CD8-positive, alpha-beta T cell (primary cell): ENCODE measurements at places on chromosomes 11 and 22.

DNA sequence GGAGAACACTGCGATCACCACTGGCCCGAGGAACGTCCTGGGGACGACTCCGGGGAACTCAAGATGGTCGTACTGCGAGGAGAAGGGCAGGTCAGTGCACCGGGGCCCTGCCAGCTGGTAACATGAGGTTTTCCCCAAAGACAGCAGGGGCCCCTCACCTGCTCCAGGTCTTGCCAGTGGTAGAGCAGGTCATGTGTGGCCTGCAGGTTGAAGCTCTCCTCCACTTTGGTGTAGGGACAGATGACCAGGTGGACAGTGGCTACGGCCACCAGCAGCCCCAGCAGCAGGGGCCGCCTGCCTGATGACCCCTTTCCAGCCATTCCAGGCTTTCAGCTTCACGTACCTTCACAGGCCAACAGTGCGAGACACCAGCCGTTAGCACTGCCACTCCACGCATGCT is 4.8 kb downstream of the ALG12 start:
- DNase-seq: no peak

- DNase-seq: no peak
Measured at GRCh38 chr11:124736736-124737135, 3.0 kb upstream of the NRGN start.

DNA sequence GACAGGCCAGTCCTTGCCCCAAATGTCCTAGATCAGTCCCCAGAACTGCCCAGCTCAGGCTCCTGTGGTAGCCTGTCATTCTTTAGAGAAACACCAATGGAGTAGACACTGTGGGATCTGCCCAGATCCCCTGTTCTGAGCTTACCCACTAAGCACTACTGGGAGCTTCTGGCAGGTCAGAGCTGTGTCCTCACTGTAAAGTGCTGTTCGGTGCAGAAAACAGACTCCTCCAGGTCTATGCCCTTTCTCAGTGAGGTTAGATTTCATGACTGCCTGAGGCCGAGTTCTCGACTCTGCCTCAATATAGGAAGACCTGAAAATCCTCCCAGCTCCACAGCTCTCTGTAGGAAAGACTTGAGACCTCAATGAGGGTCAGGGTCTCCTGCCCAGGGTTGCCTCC is 67.5 kb upstream of the IGLL5 start:
- DNase-seq: no peak

DNA sequence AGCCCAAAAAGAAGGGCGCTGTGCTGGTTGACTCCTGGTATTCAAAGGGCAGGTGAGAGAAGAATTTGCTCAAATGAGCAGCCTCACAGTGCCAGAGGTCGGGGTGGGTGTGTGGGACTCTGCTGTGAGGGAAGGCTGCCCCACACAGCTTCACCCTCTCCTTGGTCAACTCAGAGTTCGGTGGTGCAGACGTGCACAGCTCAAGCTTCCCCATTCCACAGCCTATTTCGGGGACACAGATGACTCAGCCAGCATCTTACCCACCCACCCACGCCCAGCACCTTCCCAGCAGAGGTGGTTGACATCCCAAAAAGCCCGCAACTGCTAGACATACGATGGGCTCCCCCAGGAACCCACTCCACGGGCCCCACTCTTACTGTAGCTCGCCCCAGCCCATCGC is 46.5 kb upstream of the CCND1 start:
- DNase-seq: no peak

GRCh38 chr11:62409831-62410230 is 9.0 kb upstream of the SCGB1A1 start:
- DNase-seq: no peak

DNA sequence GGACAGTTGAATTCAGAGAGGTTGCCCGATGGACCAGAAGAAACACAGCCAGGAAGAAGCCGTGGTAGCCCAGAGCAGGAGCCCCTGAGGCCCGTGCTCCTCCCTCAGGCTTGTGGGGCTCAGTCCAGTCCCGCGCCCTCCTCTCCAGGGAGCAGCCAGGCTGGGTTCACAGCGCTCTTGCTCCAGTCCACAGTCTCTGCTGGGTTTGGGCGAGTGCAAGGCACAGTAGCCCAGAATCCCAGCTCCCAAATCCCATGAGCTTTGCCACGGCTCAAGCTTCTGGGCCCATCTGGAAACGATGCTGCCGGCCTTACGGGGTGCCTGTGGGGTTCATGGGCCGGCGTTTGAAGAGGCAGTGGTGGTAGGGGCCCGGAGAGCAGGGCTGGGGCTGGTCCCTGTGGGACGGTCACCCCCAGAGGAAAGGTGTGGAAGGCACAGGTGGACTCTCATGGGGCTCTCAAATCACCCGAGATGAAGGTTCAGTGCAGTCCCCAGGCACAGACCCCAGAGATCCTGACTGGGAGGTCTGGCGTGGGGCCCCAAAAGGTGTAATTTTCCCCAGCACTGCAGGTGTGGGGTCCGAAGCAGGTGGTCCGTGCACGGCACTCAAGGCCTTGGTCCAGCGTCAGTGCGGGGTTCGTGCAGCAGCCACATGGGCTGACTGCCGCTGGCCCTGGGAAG is 30.6 kb upstream of the ATXN10 start:
- DNase-seq: no peak
